ENCODE measurements at places on chromosomes 16 and 17.
A peak's percentile ranks its signal among the peaks of the same experiment; 100 is the strongest.

DNA sequence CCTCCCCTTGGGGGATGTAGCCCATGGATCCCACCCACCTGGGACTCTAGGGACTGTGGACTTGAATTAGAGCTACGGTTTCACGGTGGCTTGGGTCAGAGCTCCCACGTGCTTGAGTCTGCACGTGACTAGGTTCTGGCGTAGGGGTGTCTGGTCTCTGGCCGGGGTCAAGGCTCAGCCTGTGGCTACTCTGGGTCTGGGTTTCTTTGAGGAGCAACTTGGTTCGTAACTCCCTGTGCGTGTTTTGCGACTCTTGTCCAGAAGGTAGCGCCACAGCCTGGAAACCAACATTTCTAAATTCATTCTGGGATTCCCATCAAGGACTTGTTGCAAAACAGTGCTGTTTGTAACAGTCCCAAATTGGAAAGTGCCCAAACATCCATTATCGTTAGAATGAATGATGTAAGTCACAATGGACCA, 470 bp upstream of the GGT6 start:
- peak; percentile 42 for DNase-seq

GRCh38 chr16:49189286-49189685, 92.4 kb downstream of the CBLN1 start:
- no peak for DNase-seq

DNA sequence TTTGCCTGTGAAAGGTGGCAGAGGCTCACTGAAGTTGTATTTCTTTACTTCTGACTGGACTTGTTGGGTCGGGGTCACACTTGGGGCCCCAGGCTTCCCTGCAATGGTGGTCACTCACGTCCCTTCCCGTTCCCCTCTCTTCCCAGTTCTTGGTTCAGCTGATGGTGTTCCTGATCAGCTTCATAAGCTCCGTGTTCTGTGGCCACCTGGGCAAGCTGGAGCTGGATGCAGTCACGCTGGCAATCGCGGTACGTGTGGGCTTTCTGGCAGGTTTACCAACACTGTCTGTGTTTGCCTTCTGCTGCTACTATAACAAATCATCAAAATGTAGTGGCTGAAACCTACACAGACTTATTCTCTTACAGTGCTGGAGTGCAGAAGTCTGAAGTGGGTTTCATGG, 8.6 kb downstream of the SLC47A1 start:
- no peak for DNase-seq

- no peak for DNase-seq
Measured at GRCh38 chr16:21164521-21165168, 6.2 kb downstream of the LDAF1 start.

- DNase-seq = peak; percentile 42
Measured at GRCh38 chr17:3639981-3640596, 3.5 kb downstream of the CTNS start.

GRCh38 chr17:81165246-81166032, at the start of gene PVALEF:
PVALEF (plus strand) TSS chr17:81165507; CDS start chr17:81181227, 15,720 bp downstream.
- DNase-seq = no peak

DNA sequence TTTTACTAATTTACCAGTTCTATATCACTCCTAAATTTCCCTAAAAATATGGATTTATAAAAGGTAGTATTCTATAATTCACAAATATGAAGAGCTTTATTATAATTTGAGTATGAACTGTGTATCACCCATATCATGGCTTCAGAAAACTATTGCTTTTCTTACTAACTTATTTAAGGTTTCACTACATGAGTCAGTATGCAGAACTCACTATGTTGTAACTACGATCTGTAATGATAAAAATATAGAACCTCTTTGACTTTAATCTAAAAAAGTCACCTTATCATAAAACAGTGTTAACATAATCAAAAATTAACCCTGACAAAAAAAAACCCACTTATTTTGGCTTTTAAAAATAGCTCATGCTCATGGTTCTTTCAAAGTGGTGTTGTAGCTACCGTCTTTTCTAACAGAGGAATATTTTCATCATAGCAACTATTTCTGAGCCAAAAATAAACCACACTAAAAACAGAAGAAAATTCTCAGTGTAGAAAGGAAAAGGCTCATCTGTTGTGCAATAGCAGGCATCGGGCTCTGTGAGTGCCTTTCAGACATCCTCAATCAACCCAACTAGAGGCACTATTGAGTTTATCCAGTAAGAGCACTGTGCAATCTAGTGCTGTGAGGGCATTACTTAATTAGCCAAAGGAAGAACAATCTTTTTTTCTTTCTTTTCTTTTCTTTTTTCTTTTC, 42.1 kb downstream of the ITGAM start:
- DNase-seq = peak; percentile 29

DNA sequence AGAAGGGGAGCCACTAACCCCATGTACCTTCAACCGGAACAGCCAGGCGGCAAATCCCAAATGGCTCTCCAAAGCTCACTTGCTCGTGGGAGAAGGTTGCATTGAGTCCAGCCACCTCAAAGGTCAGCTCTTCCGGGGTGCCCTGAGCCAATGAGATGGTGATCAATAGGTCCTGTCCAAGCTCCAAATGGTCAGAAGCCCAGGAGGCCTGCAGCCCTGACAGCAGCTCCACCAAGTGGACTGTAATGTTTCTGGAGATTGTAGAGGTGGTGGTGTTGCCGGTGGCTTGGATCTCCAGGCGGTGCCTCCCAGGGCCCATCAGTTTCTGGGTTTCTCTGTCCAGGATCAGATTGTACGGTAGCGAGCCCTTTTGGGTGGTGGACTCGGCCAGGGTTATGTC, 39.9 kb upstream of the BCO1 start:
- DNase-seq = no peak

DNA sequence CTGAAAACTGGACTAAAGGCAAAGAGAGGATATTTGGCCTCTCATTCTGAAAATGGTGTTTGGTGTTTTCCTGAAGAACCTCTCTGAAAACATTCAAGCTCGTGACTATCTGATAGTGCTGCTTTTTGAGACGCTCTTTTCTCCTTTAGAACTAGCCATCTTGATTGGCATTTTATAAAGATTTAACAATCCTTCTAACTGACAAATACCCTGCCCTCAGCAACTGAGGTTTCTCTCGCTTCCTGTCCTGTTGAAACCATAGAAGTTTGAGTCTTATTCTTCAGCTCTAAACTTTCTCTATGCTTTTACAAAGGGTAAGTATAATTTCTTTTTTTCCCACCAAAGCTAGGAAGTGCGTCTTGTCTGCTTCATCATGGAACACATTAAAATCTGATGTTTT, 13.3 kb downstream of the CNEP1R1 start:
- DNase-seq = no peak

- DNase-seq = peak; percentile 33
Measured at GRCh38 chr17:75895370-75896155, 1.2 kb downstream of the TRIM65 start.

DNA sequence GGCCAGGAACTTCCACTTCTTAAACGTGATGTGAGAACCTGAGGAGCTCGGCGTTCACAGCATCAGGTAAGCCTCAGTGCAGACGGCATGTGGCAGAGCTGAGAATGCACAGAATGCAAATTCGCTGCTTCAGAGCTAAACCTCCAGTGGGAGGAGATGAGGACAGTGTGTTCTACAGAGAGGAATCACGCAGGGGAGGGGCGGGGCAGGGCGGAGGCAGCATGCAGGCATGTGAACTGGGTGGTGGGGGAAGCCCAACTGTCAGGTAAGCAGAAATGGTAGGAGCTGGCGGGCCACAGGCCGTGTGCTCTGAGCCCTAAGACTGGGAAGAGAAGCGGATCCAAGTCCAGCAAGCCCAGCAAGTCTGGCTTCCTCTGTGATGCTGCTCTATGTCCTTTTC, 94.7 kb downstream of the ZNF778 start:
- DNase-seq = no peak

DNA sequence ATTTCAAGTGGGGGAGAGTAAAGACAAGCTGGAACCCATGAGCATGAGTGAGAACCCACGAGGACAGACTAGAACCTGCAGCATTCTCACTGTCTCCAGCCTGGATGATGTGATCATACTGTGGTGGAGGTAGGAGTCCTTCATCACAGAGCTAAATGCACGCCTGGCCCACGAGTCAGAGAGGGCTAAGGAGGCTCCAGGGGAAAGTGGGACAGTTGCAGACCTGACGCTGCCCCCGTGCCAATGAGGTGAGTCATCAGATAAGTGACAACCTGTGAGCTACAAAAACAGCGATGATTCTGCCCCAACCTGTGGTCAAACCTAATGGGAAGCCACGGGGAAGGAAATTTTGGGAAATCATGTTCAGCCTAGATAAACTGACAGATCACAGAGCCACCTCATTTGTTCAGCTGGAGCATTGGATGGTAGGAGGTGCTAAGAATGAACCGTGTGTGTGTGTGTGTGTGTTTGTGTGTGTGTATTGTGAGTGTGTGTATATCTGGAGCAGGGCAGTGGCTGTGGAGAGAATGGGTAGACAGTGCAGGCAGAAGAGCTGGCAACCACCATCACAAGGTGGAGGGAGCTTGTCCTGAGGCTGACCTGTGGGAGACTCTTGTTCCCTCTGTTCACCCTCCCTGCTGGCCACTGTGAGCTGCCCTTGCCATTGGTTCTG, 131.8 kb downstream of the UTP18 start:
- no peak for DNase-seq
